ENCODE measurements at places on chromosomes 11 and 22.

DNA sequence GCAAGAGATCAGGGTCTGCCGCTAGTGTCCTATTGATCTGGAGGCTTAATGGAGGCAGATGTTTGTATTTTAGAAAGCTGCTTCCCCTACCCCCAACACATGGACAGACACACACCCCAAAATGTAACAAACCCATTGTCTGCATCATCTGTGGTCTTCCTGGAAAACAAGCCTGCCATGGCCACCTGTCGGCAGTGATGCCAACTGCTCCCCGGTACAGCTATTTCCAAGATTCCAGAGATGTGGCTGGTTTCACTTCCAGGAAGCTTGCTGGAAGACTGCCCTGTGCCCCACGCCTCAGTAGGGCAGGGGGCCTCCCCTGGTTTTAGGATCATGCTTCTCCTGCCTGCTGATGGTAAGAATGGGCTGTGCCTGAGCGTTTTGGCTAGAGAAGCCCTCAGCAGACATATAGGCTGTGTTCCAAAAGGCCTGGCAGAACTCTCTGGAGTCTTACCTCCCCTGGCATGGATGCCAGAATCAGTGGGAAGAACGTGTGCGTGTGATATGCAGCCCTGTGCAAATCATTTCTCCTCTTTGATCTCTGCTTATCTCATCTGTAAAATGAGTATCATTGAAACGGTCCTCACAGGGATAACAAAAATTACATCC is 108.6 kb downstream of the FBXO7 start:
- no peak for DNase-seq

- no peak for DNase-seq
Observed at GRCh38 chr11:57475671-57476046, 15.3 kb downstream of the RTN4RL2 start.

DNA sequence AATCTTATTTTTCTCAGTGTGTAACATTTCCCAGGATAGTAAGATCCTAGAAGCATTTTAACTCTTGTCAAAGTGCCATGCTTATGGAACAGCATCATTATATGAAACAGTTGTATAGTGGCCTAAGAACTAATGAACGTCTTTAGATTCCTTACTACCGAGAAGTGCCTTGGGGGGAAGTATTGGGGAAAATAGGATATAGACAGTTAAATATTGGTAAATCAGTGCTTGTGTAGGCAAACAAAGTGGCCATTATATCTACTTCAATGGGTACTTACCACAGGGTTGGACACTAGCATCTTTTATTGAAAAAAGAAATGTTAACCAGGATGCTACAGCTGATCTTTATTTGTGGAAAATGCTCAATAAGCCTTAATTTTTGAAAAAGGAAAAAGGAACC is 11.3 kb downstream of the FAR1 start:
- DNase-seq, result no peak

DNA sequence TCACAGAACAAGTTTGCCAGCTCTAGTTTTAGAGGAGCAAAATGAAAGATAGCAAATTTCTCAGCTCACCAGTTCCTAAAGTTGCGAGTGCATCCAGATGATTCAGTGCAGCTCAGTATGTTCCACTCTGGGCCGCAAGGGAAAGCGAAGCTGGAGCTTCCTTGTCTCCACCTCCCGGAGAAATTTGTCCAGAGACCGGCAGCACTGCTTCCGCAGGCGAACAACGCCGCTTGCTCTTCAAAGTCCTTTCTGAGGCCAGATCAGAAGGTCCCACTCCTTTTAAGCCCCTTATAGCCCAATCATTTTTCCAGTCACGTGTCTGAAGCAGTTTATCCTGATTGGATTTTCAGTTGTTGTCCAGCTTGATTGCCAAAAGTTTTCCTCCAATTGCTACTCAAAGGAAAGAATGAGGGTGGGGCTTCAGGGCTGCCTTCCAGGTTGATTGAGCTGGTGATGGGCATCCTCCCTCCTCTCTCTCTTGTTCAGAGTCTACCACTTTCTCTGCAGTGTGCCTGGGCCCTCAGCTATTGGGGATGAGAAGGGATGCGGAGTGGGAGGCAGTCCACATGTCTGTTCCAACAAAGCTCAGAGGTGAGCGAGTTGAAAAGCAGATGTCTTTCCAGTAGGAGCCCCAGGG is at the start of gene ZNF280A:
Gene ZNF280A (minus strand): TSS at position 251 of the 637 bp plus-strand sequence. CDS start 4,640 bp downstream, outside the sequence.
- DNase-seq, result no peak

DNA sequence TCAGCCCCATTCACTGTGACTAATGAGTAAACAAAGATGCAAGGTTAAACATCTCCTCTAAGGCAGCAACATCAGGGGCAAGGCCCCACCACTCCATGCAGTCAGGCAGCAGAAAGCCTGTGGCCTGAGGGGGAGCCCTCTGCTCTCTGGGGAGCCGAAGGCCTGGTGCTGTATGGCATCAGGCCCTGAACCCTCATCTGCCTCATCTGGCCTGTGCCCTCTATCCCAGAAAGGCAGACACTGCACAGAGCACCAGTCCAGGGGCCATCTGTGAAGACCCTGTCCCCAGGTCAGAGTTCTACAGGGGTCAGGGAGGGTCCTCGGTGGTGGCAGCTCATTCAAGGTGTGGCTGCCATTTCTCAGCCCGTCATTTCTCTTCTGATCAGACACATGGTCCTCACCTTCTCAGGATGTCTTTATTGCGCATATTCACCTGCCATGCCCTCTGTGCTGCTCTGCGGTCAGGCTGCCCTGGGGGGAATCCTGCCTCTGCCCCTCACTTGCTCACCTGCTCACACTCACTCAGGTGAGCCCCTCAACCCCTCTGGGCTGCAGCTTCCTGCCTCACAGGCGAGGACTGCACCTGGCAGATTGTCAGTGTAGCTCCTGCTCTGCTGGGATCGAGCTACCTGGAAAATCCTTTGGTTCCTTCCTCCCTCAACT is 103.1 kb upstream of the PITPNB start:
- DNase-seq, result no peak

GRCh38 chr11:68381716-68382115 is 69.3 kb downstream of the LRP5 start:
- DNase-seq, result no peak

DNA sequence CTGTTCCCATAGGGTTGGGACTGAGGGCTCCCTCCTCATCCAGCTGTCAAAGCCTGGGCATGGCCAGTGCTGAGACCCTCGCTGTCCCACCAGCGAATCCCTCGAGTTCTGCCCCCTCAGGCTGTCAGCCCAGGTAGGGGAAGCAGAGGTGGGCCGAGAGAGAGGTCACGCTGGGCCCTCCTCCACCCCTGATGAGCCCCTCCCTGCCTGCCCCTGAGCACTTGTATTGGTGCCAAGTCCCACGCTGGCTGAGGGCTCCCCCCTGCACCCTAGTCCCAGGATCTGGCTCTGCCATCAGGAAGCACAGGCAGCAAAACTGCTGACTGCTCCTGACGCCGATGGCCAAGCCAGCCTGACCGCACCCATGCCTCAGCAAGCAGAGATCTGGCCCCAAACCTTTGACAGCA is 3.3 kb downstream of the PRR33 start:
- peak; percentile 47 for DNase-seq

- no peak for DNase-seq
Observed at GRCh38 chr11:106161775-106162634, 84.5 kb downstream of the AASDHPPT start.

DNA sequence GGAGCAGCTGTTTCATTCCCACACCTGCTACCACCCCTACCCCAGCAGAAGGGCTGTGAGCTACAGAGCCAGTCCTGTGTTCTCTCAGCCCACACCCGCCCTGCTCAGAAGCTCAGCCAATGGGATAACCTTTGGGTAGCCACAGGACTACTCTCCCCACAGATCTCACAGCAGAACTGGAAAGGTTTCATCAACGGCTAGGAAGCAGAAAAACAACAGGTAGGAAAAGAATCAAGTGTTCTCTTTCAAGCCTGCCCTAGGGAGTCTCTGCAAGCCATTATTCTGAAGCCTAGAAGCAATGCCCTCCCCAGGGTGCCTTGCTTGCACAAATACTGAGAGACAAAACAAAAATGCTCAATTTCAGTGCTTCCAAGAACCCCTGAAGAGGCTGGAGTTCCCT is 77.2 kb downstream of the TMPRSS5 start:
- no peak for DNase-seq

DNA sequence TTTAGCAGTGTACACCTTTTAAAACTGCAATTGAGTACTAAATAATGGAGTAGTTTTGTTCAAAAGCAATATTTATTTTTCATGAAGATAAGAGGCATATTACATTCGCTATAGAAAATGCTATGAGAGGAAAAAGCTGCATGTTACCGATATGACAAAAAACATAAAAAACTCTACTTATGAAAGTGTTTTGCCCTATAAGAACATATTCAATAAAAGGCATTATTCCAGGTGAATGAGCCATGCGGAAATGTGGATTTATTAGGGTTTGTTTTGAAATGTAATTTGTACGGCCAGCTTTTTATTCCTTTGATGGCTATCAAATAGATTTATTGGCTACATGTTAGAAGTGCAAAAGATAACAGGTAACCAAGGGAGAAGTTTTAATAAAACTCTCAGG is 129.3 kb upstream of the DDI1 start:
- no peak for DNase-seq

DNA sequence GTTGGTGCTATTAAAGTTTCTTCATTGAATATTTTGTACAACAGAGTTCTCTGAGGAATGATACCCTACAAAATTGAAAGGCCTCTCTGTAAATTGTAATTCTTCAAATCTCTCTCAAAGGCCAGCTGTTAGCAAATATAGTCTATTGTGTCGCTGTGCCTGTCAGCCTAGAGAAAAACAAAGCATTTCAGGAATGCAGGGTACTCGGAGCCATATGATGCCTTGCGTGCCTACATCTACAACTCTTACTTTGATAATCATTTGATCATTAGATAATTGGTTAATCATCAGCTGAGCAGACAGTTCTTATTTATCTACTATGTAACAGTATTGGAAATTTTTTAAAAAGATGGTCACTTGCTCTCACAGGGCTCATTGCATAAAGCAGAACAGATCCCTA is 67.3 kb downstream of the RNF169 start:
- DNase-seq, result no peak

DNA sequence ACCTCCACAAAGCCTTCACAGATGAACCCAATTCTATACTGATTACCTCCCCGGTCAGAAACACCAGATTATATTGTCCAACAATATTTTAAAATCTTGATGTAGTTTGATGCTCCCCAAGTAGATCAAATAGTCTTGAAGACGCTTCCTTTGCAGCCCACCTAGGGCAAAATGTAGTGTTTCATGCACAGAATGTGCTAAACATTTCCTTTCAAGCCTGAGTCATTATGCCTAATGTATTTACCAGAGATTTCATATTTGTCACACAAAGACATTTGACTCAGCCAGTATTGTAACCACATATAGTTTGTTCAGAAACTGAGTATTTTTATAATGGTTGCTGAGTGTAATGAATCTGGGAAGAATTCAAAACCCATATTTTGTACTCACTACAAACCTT is 1396.8 kb downstream of the LRRC4C start:
- DNase-seq, result no peak

All from RWPE2 (cell line).